H4 (cell line): ENCODE measurements at places on chromosomes 11 and 22.

DNA sequence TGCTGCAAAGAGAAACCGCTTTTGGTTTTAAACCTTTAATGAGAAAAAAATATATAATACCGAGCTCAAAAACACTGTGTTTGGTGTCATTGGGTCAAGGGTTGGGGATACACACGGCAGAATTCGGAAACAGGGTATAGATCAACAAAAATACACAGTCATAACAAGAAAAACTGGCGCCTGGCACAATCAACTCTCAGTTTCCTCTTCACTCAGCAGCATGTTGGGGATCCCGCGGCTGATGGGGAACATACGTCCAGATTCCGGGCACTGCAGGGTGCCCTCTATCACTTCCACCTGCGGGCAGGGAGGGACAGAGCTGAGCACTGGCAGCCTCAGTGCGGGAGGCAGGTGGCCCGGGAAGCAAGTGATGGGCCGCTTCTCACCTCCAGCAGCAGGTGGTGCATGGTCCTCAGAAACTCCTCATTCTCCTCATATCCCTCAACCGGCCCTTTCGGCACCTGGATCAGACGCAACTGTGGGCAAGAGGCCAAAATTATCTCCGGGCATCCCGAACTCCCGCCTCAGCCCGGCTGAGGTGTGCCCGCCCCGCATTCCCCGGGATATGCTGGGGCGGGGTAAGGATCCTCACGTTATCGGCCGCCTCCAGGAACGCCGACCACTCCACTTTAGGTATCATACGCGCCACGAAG lies 561 bp downstream of the TRMT112 start:
- no peak for DNase-seq

DNA sequence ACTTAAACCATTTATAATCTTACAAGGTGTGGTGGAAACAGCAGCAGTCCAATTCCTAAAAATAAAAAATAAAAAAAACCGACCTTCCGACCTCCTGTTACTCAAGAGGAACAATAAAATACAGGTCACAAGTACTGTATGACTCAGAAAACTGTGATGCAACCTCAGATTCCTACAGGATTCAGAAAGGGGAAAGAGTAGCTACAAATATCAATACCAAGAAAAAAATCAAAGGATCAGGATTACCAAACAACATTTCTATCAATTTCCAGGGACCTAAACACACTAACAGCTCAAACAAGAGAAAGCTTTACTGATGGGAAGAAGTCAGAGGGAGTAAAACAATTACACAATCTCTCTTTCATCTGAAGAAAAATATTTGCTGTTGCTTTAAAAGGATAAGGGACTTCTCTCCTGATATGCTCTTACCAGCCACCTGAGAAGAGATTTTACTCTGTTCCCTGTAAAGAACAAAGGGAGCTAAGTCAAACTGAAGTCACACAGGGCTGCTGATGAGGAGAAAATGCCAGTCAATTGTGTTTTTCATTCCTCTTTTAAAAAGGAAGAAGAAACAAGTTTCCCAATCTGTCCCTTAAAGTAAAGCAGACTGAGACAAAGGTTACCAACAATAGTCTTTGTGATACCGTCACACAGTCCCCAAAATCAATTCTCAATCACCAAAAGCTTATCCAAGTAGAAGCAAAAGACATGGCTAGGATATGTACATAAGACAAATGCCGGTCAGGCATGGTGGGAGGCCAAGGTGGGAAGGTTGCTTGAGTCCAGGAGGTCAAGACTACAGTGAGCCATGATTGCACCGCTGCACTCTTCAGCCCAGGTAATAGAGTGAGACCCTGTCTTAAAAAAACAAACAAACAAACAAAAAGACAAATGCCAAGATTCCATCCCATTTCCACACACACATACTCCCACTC lies 39.3 kb downstream of the AMBRA1 start:
- DNase-seq, result peak; percentile 70

DNA sequence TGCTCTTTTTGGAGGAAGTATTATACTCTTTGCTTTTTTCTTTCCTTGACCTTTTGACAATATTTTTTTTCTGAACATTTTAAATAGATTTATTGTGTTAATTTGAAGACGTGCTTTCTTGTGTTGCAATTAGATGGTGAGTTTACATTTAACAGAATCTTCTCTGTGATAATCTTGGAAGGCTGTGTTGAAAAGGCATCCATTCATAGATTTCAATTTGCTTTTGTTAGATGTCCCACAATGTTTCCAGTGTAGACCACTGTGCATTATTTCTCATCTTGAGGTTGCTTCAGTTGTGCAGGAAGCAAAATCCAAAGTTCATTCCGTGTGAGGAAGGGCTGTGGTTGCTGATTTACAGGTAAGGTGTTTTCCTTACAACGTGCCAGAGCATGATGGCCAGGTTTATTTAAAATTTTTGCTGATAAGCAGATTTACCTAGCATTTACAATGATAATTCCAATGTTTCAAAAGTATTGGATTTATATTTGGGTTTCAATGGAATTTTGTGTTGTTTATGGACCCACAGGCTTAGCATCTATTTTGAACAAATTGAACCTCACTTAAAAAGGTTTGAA lies 4.1 kb upstream of the OR5J2 start:
- DNase-seq, result no peak

- DNase-seq, result no peak
Measured at GRCh38 chr22:22318723-22319465, 74.3 kb downstream of the VPREB1 start.

GRCh38 chr11:12362857-12363256 lies 14.5 kb upstream of the PARVA start:
- no peak for DNase-seq

- DNase-seq, result no peak
Measured at GRCh38 chr11:116331381-116331780, 441.4 kb downstream of the BUD13 start.

DNA sequence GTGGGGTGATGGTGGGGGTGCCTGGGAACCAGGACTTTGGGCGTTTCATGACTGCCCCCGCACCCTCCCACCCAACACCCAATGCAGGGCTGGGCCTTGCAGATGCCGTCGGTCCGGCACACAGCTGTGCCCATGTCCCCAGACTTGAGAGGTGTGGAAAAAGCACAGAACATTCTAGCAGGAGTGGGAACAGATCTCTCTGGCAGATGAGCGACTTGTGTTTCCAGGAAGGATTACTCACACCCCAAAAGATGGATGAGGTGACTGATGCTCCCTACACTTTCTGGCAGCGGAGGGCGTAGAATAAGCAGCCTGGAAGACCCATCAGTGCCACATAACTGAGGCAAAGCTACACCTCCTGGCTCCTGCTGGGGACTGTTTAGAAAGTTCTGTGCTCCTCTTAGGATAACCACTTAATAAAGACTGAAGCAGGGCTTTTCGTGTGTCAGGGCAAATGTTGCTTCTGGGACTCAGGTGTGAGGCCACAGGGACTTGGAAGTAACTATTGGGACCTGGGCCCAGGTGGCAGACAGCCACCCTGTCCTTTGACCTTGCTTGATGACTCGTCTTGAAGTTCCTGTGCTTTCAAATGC lies 24.2 kb downstream of the FBLN1 start:
- DNase-seq, result no peak

- no peak for DNase-seq
Measured at GRCh38 chr11:69463181-69463994, 18.1 kb upstream of the LINC01488 start.

DNA sequence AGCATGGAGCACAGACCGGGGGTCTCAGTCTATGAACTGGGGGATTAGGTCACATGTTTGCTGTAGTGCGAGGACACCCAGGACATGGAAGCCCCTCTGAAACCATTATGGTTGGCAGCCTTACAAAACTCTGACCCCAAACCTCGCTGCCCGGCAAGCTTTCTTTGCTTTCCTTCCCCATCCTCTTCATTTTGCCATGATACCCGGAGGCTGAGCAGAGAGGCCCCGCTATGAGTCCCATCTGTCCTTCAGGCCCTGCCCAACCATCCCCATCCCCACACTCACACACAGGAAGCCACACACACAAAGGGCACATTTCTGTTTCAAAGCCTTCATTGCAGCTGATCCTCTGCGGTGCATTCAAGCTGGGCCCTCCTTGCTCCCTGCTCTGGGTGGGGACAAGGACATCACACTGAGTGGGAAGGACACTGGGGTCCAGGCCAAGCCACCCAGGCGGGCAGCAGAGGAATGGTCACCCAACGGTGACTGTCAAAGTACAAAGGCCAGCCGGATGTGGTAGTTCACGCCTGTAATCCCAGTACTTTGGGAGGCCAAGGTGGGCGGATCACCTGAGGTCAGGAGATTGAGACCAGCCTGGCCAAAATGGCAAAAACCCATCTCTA lies 176.5 kb downstream of the CTTN start:
- DNase-seq, result no peak

- no peak for DNase-seq
Measured at GRCh38 chr22:33325232-33326004, 267.2 kb upstream of the SYN3 start.

GRCh38 chr11:81829976-81830375 lies 903.7 kb downstream of the FAM181B start:
- DNase-seq, result no peak

DNA sequence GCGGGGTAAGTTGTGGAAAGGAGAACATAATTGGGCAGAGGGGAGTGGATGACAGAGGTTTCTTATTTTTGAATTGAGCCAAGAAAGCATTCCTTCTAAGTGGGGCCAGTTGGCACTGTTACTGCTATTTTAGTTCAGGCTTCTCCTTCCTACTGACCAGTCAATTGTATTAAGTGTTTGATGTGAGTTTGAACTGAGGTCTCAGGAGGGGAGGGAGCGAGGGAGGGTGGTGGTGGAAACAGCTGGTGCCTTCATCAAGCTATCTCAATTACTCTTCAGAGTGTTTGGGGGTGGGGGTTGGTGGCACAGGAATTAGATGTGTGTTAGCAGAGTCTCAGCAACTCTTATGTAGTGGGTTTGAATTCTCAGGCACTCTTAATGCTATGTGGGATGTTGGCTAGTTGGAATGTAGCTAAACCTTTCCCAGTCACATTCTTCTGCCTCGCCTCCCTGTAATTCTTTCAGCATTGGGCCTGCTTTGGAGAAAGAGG lies 14.5 kb downstream of the CTNND1 start:
- DNase-seq, result no peak

DNA sequence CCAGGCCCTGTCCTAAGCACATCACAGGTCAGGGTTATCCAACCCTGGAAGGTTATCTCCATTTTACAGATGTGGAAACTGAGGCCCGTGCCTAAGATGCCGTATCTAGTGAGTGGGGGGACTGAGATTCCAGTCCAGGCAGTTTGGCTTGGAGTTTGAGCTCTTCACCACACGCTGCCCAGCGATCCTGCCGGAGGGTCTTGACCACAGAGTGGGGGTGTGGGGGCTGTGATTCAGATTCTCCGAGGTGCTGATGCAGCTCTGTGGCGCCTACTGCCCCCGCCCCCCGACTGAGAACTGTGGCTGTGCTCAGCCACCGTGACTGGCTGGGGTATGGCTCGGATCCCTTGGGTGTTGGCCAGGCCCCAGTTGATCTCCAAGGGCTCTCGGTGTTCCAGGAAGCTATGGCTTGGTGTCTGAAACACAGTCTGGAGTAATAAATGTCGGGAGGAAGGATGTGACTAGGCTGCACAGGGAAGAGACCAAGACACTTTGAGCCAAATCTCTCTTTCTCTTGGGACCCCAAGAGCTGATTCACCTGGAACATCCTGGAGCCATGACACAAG lies 60.6 kb upstream of the RASD2 start:
- peak; percentile 55 for DNase-seq

DNA sequence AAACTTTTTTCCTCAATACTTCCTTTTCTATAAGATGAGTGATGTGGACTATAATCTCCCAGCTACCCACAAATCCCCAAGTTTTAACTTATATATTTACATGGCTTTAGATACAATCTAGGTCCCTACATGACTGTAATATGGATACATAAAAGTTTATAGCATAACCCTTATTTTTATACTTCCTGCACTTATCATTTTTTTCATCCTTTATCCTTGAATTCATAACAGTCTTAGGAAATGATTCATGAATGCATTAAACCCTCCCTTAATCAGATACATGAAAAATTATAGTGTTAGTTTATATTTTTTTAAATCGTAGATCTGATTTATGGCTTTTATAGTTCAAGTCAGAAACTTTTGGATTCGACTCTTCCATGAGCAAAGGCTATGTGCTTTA lies 195.8 kb downstream of the MAML2 start:
- no peak for DNase-seq

DNA sequence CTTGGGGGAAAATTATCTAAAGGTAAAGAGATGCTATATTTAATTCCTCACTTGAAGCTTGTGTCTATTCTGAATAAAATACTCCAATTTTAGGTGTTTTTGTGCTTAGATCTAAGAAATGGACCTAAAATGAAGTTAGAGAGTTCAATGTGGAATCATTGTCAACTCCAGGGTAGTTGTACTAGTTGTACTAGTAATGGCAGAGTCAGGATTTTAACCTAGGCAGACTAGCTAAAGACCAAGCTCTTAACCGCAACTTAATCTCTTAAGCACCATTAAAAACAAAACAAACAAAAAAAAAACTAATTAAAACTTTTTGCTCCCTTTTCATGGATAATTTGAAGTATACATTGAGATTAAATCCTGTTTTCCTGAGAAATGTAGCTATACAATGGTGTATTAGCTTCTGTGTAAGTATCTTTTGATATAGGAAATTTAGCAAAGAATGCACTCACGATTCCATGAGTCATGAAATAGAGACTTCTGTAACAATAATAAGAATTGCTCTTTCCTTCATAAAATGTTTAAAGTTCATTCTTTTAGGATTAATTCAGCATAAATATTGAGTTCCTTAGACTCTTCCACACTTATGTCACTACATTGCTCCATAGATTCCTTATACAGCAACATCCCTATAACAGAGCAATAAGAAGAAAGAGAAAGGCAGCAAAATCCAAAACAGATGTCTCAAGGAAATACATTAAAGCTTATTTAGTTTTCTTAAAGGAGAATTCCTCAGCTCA lies 26.5 kb upstream of the SOX6 start:
- DNase-seq, result no peak

DNA sequence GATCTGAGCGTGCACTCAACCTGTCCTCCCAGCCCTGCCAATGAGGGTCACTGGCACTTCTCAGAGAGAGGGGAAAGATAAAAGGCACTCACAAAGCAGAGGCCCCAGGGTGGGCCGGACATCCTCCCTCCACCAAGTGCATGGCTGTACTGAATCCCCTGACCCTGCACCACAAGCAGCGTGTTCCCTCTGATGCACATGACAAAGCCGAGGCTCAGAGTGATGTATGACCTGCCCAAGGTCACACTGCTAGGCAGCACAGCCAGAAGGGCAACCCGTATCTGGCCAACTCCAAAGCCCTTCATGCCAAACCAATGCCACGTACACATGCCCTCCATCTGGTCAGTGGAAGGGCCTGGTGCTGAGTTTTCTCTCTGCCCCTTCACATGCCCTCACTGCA lies 22.1 kb downstream of the SPATA19 start:
- DNase-seq, result no peak

- no peak for DNase-seq
Measured at GRCh38 chr11:35126879-35127581, 11.9 kb upstream of the CD44 start.
